NCI-H69 (cell line): ENCODE measurements at places on chromosomes 16 and 17.

DNA sequence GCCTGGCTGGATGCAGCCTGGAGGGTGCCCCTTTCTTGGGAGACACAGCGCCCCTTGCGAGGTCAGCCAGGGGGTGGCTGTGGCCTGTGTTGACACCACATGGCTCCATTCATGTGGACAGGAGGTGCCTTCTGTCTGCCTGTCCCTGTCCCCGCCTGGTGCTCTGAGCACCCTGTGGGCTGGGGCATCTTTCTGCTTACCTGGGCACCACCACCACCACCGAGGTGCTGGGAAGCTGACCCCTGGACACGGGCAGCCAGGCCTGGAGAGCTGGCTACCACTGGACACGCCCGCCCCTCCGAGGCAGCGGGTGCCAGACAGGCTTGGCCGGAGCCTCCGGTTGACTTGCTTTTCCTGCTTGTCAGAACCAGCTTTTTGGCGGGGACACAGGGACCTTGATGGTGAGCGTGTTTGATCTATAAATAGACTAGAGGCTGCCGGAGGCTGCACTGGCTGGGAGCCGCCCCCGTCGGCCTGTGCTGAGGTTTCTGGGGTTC is 121.3 kb upstream of the GSE1 start:
- no peak for DNase-seq

- DNase-seq: no peak
These were observed 9.3 kb upstream of the ABCC11 start for GRCh38 chr16:48256579-48257177.

DNA sequence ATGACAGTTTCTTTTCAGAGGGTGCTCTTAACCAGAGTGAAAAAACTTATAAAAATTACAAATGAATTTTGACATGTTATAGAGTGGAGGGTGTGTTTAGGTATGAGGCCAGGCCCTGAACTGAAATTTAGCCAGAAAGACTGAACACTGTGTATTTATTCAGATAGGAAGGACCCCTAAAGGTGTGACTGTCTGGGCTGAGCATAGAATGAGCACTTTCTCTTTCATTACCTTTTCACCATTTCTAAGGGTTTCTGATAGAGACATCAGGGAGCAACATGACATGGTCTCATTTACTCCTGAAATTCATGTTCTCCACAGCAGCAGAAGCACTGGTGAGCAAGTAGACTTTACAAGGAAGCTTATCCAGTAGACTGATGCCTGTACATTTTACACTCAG is 32.9 kb downstream of the MRTFB start:
- no peak for DNase-seq

DNA sequence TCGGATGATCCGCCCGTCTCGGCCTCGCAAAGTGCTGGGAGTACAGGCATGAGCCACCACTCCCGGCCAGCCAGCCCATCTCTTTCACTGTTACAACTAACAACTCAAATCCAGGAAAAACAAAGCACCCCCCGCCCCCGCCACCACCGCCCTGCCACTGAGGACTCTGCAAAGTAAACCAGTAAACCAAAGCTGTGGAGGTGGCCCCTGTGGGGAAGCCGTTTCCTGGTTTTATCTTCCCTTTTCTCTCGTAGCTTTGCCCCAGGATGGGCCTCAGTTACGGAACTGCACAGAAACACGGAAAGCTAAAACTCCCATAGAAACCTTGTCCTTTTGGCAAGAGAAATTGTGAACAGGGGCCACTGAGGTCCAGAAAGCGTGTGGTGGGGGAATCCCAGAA is 17.5 kb downstream of the CHMP6 start:
- DNase-seq: no peak

- DNase-seq: no peak
These were observed 34.1 kb downstream of the NQO1 start for GRCh38 chr16:69691980-69692911.
